Stimulated activated CD4-positive, alpha-beta T cell treated with anti-CD3 and anti-CD28 coated beads, Interleukin-4, amount 100 ng/mL, for 1 hour (primary cell): ENCODE measurements at places on chromosomes 6 and 20.

DNA sequence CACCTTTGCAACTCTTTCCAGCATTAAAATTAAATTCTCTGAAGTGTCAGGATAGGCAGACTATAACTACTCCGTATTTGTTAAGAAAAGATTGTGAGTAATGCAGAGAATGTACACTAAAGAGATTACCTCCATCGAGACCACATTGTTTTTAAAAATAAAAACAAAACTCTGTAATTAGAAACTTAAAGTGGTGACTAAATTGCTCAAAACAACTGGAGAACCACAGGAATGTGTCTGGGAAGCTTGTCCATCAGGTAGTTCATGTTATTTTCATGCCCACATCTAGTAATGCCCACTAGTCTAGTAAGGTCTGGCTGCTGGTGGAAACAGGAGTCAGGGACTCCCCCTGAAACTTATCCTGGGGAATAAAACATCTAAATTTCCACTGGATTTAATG lies 103.0 kb upstream of the FOXQ1 start:
- DNase-seq: no peak

- DNase-seq: no peak
Measured at GRCh38 chr6:111274593-111275217, 187.4 kb downstream of the SLC16A10 start.

DNA sequence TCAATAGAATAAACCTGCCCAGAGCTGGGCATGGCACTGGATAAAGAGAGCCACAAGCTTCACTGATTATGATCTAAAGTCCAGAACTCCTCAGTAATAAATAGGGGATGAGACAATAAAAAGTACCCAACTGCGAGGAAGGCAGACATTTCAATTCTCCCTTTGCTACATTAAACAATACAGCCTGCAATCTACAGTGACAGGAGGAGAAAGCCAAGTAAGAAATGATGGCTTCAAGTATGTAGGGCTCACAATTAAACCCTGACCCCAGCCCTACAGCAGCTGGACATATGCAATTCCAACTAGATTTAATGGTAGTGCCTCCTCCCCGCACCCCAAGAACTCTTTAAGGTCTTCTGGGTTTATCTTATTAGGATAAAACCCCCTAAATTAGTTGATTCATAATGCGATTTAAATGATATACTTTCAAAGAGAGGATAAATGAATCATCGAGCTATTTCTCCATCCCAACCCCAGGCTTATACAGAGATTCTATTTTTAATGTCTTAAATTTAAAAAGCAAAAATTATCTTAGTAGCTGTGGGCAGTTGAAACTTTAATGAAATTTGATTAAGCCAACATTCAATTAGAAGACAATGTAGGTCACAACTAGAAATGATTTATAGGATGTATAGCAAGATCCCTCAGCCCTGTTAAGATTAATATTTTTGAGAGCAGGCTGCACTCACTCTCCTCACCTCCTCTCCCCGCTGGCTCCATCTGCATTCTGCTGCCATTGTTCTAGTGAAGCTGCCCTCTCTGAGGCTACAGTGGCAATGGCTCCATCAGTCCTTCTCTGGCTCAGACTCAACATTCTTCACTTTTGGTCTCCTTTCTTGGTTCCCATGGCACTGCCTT lies 57.1 kb downstream of the OGFRL1 start:
- DNase-seq: no peak

DNA sequence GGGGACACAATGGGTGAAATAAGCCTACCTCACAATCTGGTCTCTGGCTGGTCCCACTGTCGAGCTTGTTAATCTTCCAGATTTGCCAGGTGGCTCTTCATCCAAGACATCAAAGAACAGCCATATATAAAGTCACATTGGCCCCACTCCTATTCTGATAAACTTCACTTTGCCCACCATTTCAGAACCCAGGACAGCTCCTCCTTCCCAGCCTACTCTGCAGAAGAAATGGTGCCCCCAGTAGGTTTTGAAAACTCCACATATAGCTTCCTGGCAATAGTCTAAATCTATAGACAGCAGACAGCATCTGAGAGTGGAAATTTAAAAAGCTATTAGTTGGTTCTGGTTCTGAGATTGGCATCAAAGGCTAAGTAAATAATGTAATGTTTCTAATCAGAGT lies 143.1 kb upstream of the PCSK2 start:
- DNase-seq: no peak
